ENCODE measurements at places on chromosomes 4 and X.
A peak's percentile ranks its signal among the peaks of the same experiment; 100 is the strongest.

DNA sequence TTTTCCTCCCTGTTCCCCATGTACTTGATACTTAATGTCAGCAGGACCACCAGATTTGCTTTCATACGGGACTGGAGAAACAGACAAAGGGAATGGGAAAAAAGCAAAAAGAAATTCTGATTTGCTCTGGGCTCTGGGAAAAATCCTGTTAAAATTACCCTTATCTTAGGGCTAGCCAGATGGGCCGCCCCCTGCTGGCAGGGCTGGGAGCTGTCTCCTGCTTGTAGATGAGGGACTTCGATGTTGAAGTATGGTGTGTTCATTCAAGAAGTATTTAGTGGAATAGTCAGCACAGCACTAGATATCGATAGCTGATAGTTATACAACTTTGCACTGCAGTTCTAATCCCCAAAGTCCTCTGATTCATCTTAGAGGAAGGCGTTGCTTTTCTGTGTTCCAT lies 45.8 kb downstream of the BCORL1 start:
- peak; percentile 6 for DNase-seq

DNA sequence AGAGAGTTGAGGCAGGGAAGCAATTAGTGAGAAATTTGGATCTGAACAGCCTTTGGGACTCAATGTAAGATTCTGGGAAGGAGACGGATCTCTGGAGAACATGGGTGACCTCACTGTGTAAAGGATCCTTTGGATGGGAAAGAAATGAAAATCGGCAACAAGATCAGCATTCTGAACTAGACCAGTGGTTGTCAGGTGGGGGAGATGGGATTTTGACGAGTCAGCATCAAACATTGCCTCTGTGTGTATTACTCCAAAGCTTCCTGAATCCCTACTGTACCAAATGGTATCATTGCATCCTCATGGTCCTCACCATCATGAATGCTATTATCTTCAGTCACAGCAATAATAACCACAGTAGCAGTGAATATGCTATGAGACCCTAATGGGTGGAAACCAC lies 52.8 kb downstream of the PGRMC2 start:
- no peak for DNase-seq

DNA sequence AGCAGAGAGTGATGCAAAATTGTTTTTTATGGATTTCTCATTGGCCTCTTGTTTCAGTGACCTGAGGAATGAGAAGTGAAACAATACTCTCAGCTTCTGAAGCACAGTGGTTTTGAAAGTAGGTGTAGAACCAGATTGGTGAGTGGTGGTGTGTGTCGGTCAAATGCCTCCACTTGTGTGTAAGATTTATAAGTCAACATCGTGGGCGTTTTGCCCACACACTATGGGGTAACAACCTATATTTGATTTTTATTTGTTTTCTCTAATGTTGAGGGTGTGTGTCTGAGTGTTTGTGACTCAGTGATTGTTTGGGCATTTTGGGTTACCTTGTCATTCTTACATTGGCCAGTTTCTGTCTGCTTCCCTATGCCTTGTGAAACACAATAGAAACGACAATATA lies 23.3 kb downstream of the ADGRL3 start:
- DNase-seq: no peak

DNA sequence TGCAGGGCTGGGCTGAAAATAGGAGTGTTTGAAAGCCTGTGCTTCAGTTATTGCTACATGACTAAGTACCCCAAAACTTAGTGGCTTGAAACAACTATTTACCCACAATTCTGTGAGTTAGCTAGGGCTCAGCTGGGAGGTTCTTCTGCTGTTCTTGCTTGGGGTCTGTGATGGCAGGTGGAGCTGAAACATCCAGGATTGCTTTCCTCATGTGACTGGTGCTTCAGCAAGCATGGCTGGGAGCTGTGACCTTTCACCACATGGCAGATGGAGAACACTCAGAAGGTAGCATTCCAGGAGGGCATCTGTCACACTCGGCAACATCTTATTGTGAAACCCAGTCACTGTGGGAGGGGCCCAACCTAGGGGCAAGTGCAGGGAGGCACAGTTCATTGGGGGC lies 57.0 kb upstream of the TBC1D14 start:
- no peak for DNase-seq

- no peak for DNase-seq
Measured at GRCh38 chr4:73281396-73281795, 22.8 kb upstream of the ANKRD17 start.

DNA sequence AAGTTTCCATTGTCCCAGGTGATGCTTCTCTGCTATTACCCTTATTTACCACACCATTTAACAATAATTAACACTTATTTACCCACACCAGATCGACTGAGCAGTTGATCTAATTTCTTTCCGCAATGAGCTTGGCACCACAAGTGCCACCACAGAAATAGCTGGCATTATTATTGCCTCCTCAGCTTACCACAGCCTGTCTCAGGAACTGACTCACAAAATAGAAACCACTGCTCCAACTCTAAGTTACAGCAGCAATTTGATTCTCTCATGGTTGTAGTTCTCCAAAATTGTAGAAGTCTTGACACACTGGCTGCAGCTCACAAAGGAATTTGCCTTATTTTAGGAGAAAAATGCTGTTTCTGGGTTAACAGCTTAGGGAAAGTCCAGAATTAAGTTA lies 22.5 kb downstream of the ZNF721 start:
- DNase-seq: no peak

GRCh38 chr4:8687083-8687482 lies 94.5 kb downstream of the CPZ start:
- no peak for DNase-seq

DNA sequence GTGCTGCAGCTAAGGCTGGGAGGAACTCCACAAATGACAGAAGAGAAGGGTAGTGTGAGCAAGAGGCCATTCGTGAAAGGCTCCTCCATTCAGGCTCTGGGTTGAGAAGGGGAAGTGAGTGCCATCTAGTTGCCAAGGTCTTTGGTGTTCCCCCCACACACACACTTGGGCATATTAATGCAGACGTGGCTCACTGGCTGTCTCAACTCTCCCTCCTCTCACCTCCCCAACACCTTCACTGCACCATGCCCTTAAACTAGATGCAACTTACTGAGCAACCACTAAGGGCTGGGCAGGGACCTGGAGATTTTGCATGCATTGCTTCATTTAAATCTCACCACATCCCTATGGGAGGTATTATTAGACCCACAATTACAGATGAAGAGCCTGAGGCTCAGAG lies 8.7 kb downstream of the CLRN2 start:
- DNase-seq: no peak

DNA sequence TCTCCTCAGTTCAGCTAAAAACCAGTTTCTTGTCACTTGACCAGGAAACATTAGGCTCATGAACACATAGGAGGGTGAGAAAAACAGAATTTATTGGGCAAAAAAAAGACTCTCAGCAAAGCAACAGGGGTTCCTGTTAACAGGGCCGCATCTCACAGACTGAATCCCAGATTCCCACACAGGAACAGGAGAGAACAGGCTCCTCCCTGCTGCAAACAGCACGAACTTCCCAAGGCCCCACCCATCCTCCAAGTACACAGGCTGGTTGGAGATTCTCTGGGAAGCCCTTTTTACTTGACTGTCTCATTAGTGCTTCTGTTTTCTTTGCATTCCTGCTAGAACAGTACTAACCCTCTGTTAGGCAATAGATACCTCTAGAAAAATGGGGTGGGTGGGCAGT lies 52.4 kb upstream of the IL21 start:
- DNase-seq: no peak

GRCh38 chr4:94135701-94136100 lies 72.0 kb upstream of the SMARCAD1 start:
- DNase-seq: no peak

DNA sequence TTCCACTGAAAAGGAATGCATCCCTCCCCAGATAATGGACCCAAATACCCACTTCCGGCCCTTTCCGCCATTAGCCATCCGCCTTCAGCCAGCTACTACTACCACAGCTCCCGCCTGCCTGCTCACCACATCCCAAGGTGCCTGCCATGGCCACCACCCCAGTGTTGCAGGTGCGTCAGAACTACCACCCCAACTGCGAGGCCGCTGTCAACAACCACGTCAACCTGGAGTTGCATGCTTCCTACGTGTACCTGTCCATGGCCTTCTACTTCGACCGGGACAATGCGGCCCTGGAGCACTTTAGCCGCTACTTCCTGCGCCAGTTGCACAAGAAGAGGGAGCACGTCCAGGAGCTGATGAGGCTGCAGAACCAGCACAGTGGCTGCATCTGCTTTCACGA lies 92.2 kb downstream of the PRRG1 start:
- no peak for DNase-seq

GRCh38 chr4:151173871-151174270 lies 74.4 kb downstream of the RPS3A start:
- DNase-seq: no peak

DNA sequence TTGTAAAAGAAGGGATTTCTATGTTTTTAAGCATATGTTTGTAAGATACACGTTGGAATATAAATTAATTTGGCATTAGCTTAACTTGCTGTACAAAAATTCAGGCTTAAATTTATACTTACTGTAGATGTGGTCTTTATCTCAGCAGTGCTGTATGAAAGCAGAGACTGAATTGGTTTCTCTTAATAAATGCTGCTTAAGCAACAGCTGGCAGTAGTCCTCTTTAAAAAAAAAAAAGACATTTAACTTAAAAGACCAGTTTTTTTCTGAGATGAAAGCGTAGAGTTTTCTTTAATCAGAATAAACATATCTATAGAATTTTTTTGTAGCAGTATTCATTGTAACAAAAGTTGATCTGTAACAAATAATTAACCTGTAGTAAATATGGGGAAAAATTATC lies 124.6 kb downstream of the RAP1GDS1 start:
- no peak for DNase-seq

DNA sequence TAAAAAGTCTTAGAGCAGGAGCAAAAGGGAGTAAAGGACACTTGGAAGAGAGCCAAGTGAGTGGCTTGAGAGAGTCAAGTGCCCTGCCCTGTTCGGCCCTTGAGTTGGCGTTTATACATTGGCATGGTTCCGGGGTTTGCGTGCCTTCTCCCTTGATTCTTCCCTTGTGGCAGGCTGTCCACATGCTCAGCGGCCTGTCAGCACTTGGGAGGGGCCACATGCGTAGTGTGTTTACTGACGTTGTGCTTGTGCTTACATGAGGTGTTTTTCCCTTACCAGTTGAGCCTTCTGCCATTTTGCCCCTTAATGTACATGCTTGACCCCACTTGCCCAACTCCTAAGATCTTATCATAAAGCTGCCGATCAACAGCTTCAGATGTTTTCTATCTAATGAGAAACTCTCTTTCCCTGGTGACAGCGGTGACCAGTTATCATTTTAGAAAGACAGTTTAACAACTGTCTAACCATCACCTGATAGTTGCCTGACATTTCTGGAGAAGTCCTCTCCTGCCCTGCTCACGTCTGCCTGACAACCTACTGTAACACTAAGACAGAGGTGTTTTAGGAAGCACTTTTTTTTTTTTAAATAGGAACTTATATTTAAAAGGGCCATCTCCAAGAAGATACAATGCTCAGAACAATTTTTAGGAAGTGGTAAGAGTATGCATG lies 49.5 kb upstream of the GC start:
- DNase-seq: no peak

GRCh38 chr4:70994387-70995099 lies 1.1 kb downstream of the DCK start:
- no peak for DNase-seq

- peak; percentile 80 for DNase-seq
Measured at GRCh38 chr4:119300101-119300978, 21.6 kb downstream of the FABP2 start.

DNA sequence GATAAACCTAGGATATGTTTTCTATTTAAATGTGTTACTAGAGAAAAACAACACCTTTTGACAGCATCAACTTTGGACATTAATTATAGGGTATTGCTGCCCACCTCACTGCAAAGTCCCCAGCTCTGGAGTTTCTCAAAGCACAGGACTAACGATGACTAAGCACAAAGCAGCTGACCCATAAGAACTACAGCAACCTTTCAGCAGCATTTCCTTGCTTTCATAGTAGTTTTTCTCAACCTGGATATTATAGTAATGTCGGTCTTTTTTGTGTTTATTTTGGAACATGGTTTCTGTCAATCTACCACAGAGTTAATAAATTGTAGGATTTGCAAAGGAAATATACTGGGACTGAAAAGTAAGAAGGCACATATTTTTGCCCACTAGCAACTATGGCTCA lies 21.5 kb downstream of the HHIP start:
- no peak for DNase-seq

DNA sequence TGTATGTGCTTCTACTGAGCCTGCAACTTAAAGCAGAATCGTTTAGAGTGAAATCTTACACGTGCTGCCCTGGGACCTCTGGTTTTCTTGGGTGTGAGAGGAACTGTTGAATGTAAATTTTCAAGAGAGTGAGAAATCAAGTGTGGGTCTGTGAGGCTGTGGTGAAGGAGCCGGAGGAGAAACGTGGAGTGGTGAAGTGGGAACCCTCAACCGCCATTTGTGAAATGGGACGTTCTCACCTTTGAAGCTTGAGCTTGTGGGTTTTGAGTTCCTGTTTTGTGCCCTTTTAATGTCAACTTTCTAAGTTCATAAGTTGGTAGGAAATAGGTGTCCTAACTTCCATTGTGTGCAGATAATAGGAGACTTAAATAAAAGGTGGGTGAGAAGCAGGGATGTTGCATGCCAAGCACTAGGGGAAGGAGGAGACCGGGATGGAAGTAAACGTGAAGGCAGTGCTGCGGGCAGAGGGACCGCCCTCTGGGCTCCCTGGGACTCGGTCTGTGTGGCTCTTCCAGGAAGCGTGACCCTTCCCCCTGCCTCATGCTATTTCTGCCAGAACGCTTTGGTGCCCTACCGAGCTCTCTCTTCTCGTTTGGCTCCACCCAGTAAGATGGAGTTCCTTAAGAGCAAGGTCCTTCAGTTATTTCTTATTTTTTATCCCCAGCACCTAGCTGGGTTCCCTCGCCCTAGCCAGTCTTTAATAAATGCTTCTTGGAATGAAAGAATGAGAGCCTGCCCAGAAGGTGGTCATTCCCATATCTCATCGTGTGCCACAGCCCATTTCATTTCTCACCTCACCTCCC lies 56.0 kb downstream of the TMEM131L start:
- no peak for DNase-seq

DNA sequence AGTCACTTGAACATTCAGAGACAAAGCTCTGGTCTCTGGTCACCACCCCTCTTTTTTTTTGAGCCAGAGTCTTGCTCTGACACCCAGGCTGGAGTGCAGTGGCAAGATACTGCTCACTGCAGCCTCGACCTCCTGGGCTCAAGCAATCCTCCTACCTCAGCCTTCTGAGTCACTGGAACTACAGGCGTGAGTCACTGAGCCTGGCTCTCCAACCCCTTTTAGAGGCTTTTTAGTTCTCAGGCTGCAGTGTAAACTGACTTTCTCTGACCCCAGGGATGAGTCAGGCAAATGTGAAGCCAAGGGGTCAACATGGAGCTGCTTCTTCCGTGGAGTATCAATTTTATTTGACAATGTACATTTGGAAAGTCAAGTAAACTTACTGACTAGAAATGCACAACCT lies 229.2 kb downstream of the PTTG2 start:
- peak; percentile 18 for DNase-seq

DNA sequence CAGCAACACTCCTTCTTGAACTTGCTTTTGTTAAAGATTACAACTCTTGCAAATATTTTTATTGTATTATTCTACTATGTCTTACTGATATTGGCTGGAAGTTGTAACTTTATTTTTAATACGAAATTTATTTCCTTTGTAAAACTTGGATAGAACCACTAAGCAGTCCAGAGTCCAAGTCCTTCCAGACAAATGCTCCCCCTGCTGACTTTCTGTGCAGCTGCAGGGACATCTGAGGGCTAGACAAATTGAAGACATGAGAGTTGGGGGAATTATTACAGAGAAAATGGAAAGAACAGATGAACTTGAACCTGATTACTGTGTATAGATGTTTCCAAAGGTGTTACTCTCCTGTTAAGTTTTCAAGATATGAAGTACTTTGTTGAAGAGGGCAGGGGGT lies 238.8 kb downstream of the GRIA3 start:
- DNase-seq: no peak

GRCh38 chr4:84887824-84888223 lies 78.7 kb downstream of the WDFY3 start:
- no peak for DNase-seq
